Dermis blood vessel endothelial cell (primary cell): ENCODE measurements at places on chromosomes 13 and 19. TPM values are rescaled to one million over a fixed set of nuclear protein-coding genes. Genes with fewer than 3 reads are reported as not detected.

Gene CD79A
- 0.09 and 0.34 TPM in 2 replicates for total RNA-seq

Gene OVOL3
- total RNA-seq: not detected in 2 replicates

Gene MAST1
- 0.17 and 0.51 TPM in 2 replicates for total RNA-seq

Gene ZNF709
- 3.5 and 5.8 TPM in 2 replicates for total RNA-seq

Gene KLK11
- not detected in 2 replicates for total RNA-seq

Gene ZNF616
- total RNA-seq: 8.5 and 9.2 TPM in 2 replicates

Gene MADCAM1
- 0.09 and 0.34 TPM in 2 replicates for total RNA-seq

Gene ODAD3
- 0.05 TPM in 1 of 2 replicates, not detected in the other for total RNA-seq

Gene KIR2DL3
- total RNA-seq: not detected in 2 replicates

Gene ZMYM2
- 68.8 and 81.3 TPM in 2 replicates for total RNA-seq

Gene C3
- 5.4 and 33.5 TPM in 2 replicates for total RNA-seq

Gene IGSF23
- not detected in 2 replicates for total RNA-seq

Gene PGLYRP1
- not detected in 2 replicates for total RNA-seq

Gene RASL11A
- 2.8 and 3.1 TPM in 2 replicates for total RNA-seq

Gene SIGLEC12
- total RNA-seq: not detected in 2 replicates

Gene CYP4F3
- total RNA-seq: not detected in 2 replicates

Gene LYL1
- 51.8 and 55.0 TPM in 2 replicates for total RNA-seq

Gene CFD
- 2.5 TPM in 1 of 2 replicates, not detected in the other for total RNA-seq

Gene PDX1
- total RNA-seq: not detected in 2 replicates

Gene PRODH2
- total RNA-seq: not detected in 2 replicates
